ENCODE measurements at places on chromosomes 16 and 17.

DNA sequence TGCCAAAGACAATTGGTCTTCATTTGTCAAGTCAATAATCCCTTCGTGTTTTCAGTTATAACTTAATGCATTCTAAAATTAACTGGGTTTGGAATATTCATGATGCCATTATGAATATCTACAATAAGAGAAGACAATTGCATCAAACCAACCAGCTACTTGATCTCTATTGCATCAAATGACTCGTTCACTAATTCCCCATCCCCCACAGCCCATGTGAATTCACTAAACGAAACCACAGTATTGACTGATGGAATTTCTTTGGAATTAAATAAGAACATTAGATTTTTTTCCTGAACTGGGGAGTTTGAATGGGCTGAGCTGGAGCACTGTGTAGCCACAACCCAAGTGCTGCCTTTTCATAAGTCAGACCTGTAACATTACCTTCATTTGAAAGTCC lies 65.3 kb downstream of the HS3ST3B1 start:
- DNase-seq: no peak

GRCh38 chr16:49608098-49608497 lies 234.5 kb downstream of the C16orf78 start:
- no peak for DNase-seq

DNA sequence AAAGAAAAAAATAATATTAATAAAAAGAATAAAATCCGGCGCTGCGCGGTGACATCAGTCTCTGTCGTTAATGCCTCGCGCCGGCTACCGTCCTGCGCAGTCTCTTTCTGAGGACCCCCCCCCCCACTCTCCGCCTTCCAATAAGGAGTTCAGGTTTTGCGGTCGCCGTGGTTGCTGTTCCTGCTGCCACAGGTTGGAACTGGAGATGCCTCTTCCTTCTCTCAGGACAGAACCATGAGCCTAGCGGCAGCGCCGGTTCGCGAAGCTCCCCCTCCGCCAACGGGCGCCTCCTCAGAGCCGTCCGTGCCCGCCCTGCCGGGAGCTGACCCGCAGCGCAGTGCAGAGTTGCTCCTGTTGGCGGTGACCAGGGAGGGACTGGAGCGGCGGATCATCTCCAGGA lies 2093.4 kb downstream of the TP53TG3F start:
- DNase-seq: no peak

- DNase-seq: no peak
Observed at GRCh38 chr16:82782715-82783251, 156.0 kb downstream of the CDH13 start.

DNA sequence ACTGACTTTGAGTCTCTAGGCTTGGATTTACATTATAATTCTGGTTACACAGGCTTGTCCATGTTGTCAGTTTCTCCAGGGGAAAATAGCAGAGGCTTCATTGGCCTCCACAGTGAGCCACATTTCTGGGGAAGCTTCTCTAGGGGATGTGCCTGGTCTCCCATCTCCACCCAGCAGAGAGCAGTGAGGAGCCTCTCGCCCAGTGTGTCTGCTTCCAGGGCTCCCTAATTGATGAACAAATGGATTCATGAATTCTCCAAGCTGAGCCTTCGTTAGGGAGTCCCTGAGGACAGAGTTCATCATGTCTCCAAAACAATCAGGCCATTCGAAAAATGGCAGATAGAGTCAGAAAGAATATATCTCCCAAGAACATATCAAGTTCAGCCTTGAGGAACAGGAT lies 162.4 kb upstream of the TOX3 start:
- DNase-seq: no peak

GRCh38 chr17:77847221-77848085 lies 111.0 kb upstream of the TNRC6C start:
- no peak for DNase-seq

DNA sequence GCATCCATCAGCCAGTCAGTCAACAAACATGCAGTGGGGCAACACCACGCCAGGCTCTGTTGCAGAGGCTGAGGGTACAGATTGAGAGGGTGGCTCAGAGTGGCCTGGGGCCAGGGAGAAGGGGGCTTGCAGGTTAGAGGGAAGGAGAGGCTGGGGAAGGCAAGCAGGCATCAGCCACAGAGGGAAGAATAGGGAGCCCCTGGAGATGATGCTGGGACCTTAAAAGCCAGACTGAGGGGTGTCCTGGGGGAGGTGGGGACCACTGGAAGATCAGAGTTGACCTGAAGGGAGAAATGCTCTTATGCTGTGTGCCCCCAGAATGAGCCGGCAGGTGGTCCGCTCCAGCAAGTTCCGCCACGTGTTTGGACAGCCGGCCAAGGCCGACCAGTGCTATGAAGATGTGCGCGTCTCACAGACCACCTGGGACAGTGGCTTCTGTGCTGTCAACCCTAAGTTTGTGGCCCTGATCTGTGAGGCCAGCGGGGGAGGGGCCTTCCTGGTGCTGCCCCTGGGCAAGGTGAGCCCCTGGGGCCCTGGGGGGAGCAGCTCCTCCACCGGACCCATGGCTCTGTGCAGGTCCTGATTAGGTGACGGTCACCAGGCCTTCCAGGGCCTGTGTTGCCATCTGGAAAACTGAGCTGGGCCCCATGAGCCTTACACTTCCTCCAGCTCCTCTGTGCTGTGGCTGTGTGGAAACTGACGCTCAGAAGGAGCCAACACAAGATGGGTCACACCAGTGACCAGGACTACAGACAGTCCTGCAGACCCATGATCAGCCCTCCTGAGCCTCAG lies 1.7 kb downstream of the CORO1A start:
- peak; percentile 7 for DNase-seq

Measured in T-helper 2 cell (primary cell).